Vagina (tissue), 2 donors: ENCODE measurements at places on chromosomes 12 and 14.

DNA sequence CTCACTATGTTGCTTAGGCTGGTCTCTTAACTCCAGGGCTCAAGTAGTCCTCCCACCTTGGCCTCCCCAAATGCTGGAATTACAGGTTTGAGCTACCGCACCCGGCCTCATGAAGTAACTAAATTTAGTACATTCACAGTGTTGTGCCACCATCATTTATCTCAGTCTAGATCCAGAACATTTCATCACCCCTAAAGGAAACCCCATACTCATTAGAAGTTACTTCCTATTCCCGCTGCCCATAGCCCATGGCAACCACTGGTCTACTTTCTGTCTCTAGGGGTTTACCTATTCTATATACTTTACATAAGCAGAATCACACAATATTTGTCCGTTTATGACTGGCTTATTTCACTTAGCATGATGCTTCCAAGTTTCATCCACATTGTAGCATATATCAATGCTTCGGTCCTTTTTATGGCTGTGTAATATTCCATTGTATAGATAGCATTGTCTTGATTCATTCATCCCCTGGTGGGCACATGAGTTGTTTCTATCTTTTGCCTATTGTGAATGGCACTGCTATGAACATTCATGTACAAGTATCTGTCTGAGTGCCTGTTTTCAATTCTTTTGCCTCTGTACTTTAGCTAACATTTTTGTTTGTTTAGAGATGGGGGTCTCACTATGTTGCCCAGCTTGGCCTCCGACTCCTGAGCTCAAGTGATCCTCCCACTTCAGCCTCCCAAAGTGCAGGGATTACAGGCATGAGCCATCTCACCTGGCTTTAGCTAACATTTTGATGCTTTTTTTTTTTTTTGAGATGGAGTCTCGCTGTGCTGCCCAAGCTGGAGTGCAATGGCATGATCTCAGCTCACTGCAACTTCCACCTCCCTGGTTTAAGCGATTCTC lies 10.2 kb upstream of the SH2B3 start:
- no peak for DNase-seq

DNA sequence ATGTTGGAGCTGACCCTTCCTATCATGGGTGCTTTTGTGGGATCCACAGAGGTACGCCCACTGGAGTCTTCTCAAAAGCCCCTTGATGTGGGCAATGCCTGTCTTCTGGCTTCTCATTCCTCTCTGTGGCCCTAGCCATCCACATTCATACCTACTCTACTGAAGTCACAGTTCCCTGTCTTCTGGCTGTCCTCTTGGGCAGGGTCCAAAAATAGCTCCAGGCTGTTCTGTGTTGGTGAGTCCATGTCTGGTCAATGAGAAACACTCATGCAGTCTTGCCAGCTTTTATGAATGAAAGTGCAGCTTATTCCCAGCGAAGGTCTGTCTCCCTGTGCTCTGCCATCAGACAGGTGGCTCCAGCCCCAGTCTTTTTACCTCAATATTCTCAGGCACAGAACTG lies 135.9 kb upstream of the MDM1 start:
- no peak for DNase-seq

DNA sequence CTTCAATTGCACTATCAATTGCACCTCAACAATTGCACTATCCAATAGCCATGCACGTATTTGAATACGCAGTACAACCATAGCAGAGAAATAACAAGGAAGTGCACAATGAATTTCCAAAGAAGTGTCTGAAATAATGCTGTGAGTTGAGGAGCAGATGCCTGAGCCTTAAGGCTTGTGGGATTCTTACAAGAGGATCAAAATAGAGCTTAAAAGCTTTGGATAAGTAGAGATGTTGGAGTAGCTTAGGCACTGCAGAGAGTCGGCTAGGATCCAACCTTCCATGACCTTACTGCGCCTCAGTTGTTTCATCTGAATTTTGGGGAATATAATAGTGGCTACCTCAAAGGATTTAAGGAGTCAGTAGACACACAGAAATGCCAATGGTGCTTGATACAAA lies 196.1 kb upstream of the FLRT2 start:
- DNase-seq, result no peak

DNA sequence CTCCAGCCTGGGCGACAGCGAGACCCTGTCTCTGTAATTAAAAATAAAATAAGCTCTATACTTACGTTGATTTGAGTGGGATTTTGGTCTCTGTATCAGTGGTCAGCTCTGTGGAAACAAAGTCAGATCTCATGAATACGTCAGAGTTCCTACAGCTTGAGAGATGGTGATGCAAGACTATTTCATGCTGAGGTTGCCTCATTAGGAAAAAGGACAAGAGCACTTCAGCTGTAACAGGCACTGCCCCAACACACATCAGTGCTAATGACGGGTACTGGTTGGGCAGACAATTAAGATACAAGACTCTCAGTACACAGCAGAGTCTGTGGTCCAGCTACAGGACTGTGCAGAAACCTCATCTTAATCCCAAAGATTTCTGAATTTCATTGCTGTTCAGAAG lies 246.4 kb upstream of the AMIGO2 start:
- no peak for DNase-seq

GRCh38 chr14:53927171-53927570 lies 29.5 kb downstream of the BMP4 start:
- no peak for DNase-seq

DNA sequence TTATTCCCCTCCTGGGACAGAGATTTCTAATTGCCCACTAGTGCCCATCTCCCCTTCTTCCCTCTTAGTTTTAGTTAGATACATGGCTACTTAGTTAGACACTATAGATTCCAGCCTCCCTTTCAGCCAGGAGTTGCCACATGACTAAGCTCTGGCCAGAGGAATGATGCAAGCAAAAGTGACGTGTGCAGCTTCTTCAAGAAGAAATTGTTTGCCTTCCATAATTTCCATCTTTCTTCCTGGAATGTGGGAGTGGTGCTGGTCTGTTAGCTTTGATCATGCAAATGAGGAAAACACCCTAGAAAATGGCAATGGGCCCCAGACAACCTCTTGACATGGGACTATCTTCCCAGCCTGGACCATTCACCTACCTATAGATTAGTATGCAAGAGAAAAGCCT lies 21.4 kb downstream of the CCDC177 start:
- DNase-seq, result no peak

DNA sequence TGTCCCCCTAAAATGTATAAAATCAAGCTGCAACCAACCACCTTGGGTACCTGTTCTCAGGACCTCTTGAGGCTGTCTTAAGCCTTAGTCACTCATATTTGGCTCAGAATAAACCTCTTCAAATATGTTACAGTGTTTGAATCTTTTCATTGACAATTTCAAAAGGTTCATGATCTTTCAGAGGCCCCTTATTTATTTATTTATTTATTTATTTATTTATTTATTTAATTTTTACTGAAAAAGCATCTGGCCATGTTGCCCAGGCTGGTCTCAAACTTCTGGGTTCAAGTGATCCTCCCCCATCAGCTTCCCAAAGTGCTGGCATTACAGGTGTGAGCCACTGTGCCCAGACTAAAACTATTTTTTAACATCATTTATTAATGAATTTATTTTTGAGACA lies 8.2 kb upstream of the NUDT4 start:
- DNase-seq, result no peak

- DNase-seq, result no peak
Observed at GRCh38 chr12:104219361-104219892, 3.8 kb downstream of the TXNRD1 start.

DNA sequence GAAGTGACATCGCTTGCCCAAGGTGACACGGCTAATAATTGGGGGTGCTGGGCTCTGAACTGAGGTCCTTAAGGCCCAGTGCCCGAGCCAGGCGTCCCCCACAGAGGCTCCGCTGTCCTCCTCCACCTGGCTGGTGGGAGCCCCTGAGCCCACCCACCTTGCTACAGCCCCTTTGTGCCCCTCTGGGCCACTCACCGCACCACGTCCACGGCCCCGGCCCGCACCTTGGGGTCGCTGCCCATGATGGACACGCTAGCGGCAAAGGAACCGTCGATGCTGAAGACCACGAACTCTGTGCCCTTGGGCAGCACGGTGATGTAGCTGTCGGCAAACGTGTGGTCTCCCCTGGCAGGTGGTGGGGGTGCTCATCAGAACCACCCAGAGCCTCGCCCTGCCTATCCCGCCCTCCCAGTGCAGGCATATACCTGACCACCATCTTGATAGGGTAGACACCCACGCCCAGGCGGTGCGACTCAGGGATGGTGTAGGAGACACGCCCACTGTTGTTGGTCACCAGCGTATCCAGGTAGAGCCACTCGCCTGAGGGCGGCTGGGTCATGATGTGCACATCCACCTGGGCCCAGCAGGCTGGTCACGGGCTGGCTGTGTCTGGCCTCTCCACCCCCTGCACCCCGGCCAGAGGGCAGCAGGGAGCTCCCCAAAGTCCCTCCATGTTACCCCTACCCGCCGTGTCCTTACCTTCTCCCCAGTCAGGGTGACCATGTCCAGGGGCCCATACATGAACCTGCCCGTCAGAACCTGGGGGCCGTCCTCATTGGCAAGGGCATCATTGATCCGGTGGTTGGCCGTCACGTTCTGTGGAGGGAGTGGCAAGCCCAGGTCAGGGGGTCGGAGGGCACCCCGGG lies 6.8 kb downstream of the ARL6IP4 start:
- no peak for DNase-seq

DNA sequence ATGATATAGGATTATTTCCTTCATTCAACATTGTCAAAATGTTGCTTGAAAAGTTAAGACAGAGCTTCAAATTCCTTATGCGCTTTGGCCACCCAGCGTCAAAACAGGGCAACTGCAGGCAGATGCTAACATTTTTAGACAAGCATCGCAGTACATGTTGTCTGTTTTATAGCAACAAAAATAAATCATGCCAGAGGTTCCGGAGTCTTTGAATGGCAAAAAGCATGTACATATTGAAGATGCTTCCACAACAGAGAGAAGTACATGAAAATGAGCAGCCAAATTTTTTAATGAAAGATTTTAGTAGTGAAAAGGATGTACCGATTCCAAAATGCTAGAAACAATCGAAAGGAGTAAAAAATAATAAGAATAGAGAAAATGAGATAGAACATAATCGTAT lies 49.8 kb upstream of the USP15 start:
- DNase-seq, result no peak

GRCh38 chr12:2891240-2892053 lies 756 bp downstream of the TULP3 start:
- DNase-seq, result no peak

GRCh38 chr12:58871556-58871955 lies 48.7 kb downstream of the LRIG3 start:
- no peak for DNase-seq

DNA sequence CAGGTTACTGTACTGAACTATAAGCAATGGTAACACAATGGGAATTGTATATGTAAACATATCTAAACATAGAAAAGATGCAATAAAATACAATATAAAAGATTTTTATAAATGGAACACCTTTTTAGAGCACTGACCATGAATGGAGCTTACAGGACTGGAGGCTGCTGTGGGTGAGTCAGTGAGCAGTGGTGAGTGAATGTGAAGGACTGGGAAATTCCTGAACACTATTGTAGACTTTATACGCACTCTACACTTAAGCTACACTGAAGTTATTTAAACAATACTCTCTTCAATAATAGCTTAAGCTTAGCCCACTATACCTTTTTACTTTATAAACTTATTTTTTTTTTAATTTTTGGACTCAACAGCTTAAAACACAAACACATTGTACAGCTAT lies 313.5 kb downstream of the KCNC2 start:
- DNase-seq, result no peak

- no peak for DNase-seq
Observed at GRCh38 chr14:96662116-96662970, 134.8 kb upstream of the VRK1 start.

DNA sequence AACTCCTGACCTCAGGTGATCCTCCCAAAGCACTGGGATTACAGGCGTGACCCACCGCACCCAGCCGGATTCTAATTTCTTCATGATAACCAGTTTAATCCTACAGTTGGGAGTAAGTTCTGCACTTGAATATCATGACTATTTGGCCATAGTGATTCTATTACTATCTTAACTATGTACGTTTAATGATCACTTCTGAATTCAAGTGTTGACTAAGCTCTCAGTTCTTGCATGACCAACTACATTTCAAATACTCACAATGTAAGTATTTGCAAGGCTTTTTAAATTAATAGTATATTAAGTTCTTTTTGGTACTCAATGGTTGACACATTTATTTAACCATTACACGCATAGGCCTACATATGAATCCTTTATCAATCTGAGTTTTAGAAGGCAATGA lies 17.4 kb upstream of the VPS33A start:
- no peak for DNase-seq

DNA sequence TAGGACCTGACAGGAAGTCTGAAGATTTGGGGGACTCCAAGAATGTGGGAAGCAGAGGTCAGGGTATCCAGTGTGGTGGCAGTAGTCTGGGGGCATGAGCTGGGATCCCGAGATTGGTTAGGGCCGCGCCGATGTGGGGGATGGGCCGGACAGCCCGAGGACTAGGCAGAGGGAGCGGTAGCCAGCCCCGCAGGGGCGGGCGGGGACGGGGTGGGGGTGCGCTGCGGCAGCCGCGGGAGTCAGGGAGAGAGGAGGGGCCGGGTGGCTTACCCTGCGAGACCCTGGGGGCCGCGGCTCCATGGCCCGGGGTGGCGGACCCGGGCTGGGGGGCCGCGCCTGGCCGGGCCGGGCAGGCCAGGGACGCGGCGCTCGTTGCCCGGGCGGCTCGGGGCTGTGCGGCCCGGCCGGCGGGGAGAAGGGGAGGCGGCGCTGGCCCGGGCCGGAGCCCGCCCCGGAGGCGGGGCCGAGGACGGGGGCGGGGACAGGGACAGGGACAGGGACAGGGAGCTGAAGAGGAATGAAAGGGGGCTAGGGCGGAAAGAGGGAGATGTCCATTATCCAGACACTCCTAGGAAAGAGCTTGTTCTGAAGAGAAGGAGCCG lies 5.6 kb downstream of the ZNF385A start:
- no peak for DNase-seq

DNA sequence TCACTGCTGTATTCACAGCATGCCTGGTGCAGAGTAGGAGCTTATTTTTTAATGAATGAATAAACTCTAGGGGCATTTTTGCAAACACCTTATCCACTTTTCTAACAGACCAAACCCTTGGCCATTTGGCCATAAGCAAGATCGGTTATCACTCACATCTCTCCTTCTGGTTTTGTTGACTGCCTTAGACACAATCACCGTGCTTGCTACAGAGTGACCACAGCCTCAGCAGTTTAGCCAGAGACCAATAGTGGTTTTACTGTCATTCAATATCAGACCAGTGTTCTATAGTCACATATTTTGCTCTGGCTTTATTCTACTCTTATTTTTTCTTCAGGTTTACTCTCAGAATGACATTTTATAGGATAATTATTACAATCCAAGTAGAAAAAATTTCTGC lies 2.2 kb downstream of the KLRB1 start:
- DNase-seq, result no peak

DNA sequence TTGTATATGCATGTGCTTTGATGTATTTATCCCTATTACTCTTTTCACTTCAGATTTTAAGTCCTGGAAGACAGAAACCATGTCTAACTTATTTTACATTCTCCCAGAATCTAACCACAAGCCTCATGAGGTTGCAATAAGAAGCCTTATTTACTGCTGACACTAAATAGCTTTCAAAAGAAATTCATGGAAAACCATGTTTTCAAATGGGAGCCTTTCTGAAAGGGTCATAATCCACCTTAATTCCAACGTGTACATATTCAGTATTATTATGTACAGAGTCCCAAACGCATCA lies 34.4 kb downstream of the CORO1C start:
- DNase-seq, result no peak
